Activated CD4-positive, alpha-beta T cell treated with anti-CD3 and anti-CD28 coated beads, Interleukin-10, Interleukin-2, amounts not matched to agents 100 ng/mL and 50 ng/mL, durations not matched to agents 16 hours and 8 hours (primary cell): ENCODE measurements at places on chromosomes 2 and 18.

DNA sequence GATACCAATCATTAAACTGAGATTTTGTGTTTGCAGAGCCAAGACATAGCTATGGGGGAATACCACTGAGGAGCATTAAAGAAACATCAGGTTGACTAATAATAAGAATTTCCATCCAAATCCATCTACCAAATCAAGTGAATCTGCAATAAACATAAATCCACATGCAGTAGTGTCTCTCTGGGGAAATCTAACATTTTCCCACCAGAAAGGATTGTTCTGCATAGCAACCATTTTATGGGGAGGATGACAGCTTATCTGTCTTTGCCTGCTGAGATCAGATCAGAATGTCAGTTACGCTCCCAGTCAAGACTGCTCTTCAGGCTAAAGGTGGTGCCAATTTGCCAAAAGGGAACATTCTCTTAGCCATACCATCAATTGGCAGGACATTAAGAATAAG, 1098.9 kb upstream of the CHAC2 start:
- no peak for DNase-seq

GRCh38 chr2:608297-608696, 68.9 kb downstream of the TMEM18 start:
- DNase-seq, result no peak

GRCh38 chr2:28382755-28383154, 9.9 kb upstream of the FOSL2 start:
- DNase-seq, result no peak

GRCh38 chr2:236862961-236863728, 222.5 kb upstream of the COPS8 start:
- no peak for DNase-seq

DNA sequence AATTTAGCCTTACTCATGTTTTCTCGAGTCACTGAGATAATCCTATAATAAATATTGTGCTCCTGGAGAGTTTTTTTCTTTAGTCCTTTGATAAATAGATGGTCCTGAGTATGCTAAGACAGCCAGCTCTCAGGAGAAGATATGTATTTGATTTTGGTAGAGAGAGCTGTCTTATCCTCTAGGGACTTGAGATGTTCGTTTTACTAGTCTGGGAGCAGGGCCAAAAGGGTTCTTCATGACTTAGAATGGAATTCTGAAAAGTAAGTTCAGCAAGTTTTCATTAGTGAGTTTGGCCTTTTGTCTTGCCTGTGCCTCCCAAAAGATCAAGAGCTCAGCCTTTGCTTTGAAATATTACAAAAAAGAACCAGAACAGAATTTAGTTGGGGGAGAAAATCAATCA, 246.7 kb downstream of the BABAM2 start:
- no peak for DNase-seq

GRCh38 chr2:241871538-241872312, 2.2 kb downstream of the RTP5 start:
- DNase-seq, result no peak
